ENCODE measurements at places on chromosomes 7 and 10. TPM values are rescaled to one million over a fixed set of nuclear protein-coding genes. Genes with fewer than 3 reads are reported as not detected.

GRCh38 chr7:74272305-74273038 is 16.7 kb upstream of the CLIP2 start:
- peak overlapping the region; percentile 83 for H3K27ac ChIP-seq
- no peaks in the 10 kb centered on the region for H3K4me1 ChIP-seq
- peak; percentile 88 for DNase-seq
- no peaks in the 10 kb centered on the region for H3K27me3 ChIP-seq

GRCh38 chr7:30970594-30971094 is 6.9 kb downstream of the GHRHR start:
- no peaks in the 10 kb centered on the region for H3K27me3 ChIP-seq
- no peak overlapping the region for H3K4me3 ChIP-seq
- no peaks in the 10 kb centered on the region for H3K4me1 ChIP-seq
- no peak for DNase-seq
- no peaks in the 10 kb centered on the region for H3K36me3 ChIP-seq

GRCh38 chr7:152551304-152552036 is 115.7 kb upstream of the KMT2C start:
- H3K27me3 ChIP-seq: no peaks in the 10 kb centered on the region
- no peaks in the 10 kb centered on the region for H3K4me1 ChIP-seq
- no peak overlapping the region for H3K4me3 ChIP-seq

GRCh38 chr10:29955329-29955935 is 104.0 kb downstream of the JCAD start:
- H3K27ac ChIP-seq: no peak overlapping the region
- no peaks in the 10 kb centered on the region for H3K36me3 ChIP-seq
- no peaks in the 10 kb centered on the region for H3K27me3 ChIP-seq
- no peak for DNase-seq

GRCh38 chr7:35026150-35026549 is 11.1 kb downstream of the DPY19L1 start:
- no peaks in the 10 kb centered on the region for H3K27me3 ChIP-seq
- no peak for DNase-seq
- no peak overlapping the region for H3K27ac ChIP-seq
- H3K4me1 ChIP-seq: no peaks in the 10 kb centered on the region
- no peaks in the 10 kb centered on the region for H3K36me3 ChIP-seq
- H3K4me3 ChIP-seq: no peak overlapping the region

The ITGB8 gene
- total RNA-seq: 45.8 TPM
